ENCODE measurements at places on chromosomes 6 and 20. TPM values are rescaled to one million over a fixed set of nuclear protein-coding genes. Genes with fewer than 3 reads are reported as not detected.

DNA sequence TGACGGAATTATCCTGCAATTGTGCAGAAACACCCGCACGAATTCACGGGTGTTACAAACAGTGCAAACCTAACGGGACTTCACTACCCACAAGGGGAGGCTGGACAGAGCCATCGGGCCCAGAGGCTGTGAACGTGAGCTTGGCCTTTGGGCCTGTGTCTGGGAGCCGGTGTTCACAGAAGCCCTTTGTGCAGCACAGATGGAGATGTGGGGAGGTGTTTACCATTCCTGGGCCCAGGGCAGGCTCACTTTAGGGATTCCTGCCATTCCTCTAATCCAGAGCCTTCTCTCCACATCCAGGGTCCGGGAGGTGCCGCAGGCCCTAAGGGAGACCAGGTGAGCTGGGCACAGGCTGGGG is 15.0 kb downstream of the COL9A3 start:
- H3K36me3 ChIP-seq: no peaks in the 10 kb centered on the region
- no peak overlapping the region for H3K27ac ChIP-seq
- H3K27me3 ChIP-seq: no peaks in the 10 kb centered on the region
- no peaks in the 10 kb centered on the region for H3K4me1 ChIP-seq
- no peak for DNase-seq

DNA sequence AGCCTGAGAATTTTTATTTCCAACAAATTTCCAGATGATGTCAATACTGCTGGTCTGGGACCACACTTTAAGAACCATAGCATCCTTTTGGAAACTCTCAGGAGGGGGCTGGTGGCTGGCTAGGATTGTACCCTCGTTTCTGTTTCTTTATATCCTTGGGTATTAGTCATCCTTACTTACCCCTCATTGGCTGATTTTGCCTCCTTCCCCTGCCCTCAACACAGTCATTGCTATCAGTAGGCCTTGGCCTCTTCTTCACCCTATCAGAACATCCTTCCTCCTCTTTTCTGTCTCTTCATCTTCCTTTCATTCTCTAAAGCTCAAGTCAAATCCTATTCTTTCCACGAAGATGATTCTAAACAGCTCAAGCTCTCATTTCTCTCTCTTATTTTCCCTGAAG is 148.5 kb downstream of the ELOVL4 start:
- H3K36me3 ChIP-seq: no peaks in the 10 kb centered on the region
- no peak overlapping the region for H3K4me3 ChIP-seq
- no peaks in the 10 kb centered on the region for H3K4me1 ChIP-seq
- H3K27me3 ChIP-seq: no peaks in the 10 kb centered on the region
- DNase-seq: no peak
- no peak overlapping the region for H3K27ac ChIP-seq

GRCh38 chr6:30495993-30496392 is 6.7 kb downstream of the HLA-E start:
- peaks cover 19% of the 10 kb centered on the region for H3K36me3 ChIP-seq
- no peak for DNase-seq
- H3K27me3 ChIP-seq: no peaks in the 10 kb centered on the region

- H3K4me1 ChIP-seq: peaks cover 17% of the 10 kb centered on the region
- H3K27me3 ChIP-seq: no peaks in the 10 kb centered on the region
- DNase-seq: no peak
- H3K27ac ChIP-seq: no peak overlapping the region
Measured at GRCh38 chr6:47496935-47497579, 19.5 kb downstream of the CD2AP start.

DNA sequence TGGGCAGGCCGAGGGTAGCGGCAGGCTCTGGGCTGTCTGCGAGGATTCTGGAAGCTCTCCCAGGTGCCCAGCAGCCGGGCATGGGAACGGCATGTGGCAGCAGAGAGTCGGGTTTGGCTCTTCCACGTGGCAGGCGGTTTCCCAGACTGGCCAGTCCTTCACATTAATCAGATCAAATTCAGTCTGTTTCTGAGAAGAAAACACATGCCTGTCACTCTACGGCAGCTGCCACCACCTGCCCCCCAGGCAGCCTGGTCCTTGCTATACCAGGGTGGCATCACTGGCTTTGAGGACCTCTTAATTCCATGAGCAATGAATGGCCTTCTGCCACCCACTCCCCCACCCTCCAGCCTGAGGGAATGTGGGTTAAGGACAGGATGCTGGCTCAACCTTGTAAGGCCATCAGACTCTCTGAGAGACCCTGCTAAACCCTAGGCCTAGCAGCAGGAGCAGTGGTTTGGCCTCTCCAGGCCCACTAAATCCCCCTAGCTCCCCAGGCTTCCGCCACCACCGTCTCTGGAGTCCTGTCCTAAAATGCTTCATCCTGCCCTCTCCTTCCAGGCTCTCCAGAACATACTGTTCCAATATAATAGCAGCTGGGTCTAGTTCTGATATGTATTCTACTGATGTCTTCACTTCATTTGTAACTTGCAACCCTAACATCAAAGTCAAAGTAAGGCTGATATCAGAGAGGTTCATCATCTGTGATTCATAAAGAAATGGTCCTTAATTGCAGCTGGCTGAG is 47.8 kb downstream of the PLCG1 start:
- peak overlapping the region; percentile 41 for H3K27ac ChIP-seq
- H3K36me3 ChIP-seq: no peaks in the 10 kb centered on the region
- DNase-seq: no peak
- no peak overlapping the region for H3K4me3 ChIP-seq
- no peaks in the 10 kb centered on the region for H3K4me1 ChIP-seq
- no peaks in the 10 kb centered on the region for H3K27me3 ChIP-seq

DNA sequence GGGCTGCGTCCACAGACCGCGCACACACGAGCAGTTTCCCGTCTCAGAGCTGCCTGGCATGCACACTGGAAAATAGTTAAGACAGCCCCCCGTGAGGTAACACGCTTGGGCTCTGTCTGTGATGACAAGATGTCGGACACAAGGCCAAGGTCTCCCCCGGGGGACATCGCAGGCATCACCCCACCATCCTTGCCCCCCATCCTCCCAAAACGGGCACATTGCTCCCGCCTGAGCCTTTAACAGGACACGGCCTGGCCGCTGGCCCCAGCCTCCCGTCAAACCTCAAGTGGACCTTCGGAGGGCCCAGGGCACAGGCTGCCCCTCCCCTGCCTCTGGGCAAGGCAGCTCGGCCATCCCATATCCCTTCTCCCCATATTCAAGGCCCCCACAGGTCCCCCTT is 5.6 kb downstream of the KCNQ2 start:
- no peak overlapping the region for H3K4me3 ChIP-seq
- H3K27me3 ChIP-seq: no peaks in the 10 kb centered on the region
- H3K27ac ChIP-seq: no peak overlapping the region
- no peaks in the 10 kb centered on the region for H3K36me3 ChIP-seq

DNA sequence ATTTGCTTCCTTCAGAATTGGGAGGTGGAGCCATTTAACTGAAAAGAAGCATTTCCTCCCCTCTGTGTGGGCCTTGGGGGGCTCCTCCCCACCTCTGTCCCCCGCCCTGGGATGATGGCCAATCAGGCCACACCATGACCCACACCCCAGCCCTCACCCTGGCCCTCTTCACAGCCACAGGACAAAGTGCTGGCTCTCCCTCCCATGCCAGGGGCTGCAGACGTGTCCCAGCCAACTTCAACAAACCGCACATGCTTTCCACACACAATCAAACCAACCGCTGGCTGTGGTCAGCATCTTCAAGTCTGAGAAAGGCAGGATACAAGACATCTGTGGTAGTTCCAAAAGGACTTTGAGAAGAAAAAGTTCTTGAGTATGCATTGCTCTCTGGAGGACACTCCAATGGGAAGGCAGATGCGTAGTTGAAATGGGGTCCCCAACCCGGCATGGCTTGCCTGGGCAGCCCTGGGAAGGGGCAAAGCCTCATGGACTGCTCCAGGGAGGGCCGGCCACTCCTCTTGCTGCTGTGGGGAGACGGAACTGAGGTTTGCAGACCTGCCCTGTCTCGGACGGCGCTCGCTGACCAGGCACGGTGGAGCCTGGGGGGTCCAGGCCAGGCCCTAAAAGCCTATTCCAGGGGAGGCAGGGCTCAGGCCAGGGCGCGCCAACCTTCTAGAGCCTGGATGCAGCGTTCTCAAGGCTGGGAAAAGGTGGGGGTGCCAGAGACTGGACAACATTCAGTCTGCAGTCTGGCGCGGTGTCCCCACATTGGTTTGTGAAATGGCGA is 12.2 kb downstream of the TTLL2 start:
- H3K4me3 ChIP-seq: no peak overlapping the region
- no peaks in the 10 kb centered on the region for H3K27me3 ChIP-seq
- H3K36me3 ChIP-seq: no peaks in the 10 kb centered on the region
- no peak overlapping the region for H3K27ac ChIP-seq
- H3K4me1 ChIP-seq: no peaks in the 10 kb centered on the region

- no peaks in the 10 kb centered on the region for H3K4me1 ChIP-seq
- H3K27ac ChIP-seq: no peak overlapping the region
- no peaks in the 10 kb centered on the region for H3K27me3 ChIP-seq
- H3K36me3 ChIP-seq: peaks cover 4% of the 10 kb centered on the region
Measured at GRCh38 chr6:144753023-144753705, 468.0 kb downstream of the UTRN start.

Gene SMOC2
- total RNA-seq: 334 TPM

DNA sequence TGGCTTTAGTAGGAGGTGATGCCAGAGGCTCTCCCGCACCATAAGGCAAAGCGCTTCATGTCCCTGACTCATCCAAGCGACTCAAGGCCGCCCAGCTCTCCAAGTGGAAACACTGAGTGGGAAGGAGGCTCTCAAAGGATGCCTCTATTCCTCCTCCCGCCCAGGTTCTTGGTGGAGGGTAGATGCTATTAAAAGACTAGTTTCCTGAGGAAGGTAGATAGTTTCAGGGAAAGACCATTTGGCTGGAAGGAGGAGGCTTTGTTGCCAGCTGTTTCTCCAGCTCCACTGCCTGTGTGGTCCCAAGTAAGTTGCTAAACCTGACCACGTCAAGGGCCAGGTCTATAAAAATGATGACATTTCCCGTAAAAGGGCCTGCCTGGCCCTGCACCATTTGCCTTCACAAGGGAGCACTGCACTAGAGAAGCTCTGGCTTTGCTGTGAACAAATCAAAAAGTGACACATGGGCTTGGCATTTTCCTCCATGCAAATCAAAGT is 48.2 kb downstream of the GMDS start:
- H3K36me3 ChIP-seq: no peaks in the 10 kb centered on the region
- H3K27ac ChIP-seq: no peak overlapping the region

Gene RTF2
- total RNA-seq: 70.9 TPM

GRCh38 chr6:3139090-3139903 is 18.0 kb downstream of the TUBB2A start:
- H3K4me1 ChIP-seq: no peaks in the 10 kb centered on the region
- no peaks in the 10 kb centered on the region for H3K27me3 ChIP-seq
- H3K36me3 ChIP-seq: peaks cover 10% of the 10 kb centered on the region
- no peak overlapping the region for H3K27ac ChIP-seq
- H3K4me3 ChIP-seq: no peak overlapping the region

Gene PTK7
- total RNA-seq: 6.8 TPM

GRCh38 chr6:56532766-56533551 is 109.7 kb downstream of the DST start:
- no peak overlapping the region for H3K4me3 ChIP-seq
- no peaks in the 10 kb centered on the region for H3K27me3 ChIP-seq
- H3K4me1 ChIP-seq: peaks cover 87% of the 10 kb centered on the region
- no peak overlapping the region for H3K27ac ChIP-seq
- no peak for DNase-seq

DNA sequence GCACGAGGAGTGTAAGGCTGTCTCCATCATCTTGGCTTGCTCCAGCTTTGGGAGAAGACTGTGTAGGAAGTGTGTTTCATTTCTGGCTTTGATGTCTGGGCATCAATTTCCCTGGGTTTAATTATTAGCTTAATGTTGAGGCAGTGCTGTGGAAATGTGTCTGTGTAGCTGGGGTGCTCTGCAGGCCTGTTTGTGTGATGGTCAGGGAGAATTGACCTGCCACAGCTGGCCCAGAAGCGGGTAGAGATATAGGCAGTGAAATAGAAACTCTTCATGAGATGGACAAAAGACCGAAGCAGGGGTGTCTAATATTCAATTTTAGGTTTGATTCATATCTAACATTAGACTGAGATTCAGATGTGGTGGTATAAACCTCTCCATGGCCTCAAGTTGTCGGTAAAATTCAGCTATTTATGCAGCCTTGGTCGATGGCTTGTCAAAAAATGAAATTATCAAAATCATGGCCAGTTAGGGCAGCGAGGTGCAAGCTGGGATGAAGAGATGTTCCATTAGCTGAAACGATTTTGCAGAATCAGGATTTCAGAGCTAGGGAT is 95.3 kb upstream of the SNX9 start:
- no peaks in the 10 kb centered on the region for H3K27me3 ChIP-seq
- H3K36me3 ChIP-seq: no peaks in the 10 kb centered on the region
- no peak overlapping the region for H3K4me3 ChIP-seq
- peaks cover 10% of the 10 kb centered on the region for H3K4me1 ChIP-seq
- no peak for DNase-seq

Gene PBOV1
- total RNA-seq: not detected

DNA sequence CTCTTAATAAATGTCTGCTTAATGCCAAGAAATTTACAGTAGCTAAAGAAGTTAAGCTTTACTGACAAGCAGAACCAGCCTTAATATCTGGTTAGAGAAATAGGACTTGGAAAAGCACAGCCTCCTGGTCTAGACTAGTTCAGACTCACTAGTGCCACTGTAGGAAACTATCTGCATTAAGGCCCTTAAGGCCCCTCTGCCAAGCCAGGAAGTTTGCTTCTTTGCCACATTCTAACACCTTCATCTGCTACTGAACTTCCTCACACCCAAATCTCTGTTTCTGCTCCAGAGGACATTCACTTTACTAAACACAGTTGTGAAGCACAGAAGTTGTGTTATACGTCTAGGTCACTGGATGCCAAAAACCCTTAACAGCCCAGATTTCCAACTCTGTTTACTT is 302.8 kb downstream of the BTBD9 start:
- H3K4me3 ChIP-seq: no peak overlapping the region
- no peak overlapping the region for H3K27ac ChIP-seq
- DNase-seq: no peak
- H3K36me3 ChIP-seq: no peaks in the 10 kb centered on the region

- peaks cover 9% of the 10 kb centered on the region for H3K4me1 ChIP-seq
- H3K27ac ChIP-seq: no peak overlapping the region
- H3K27me3 ChIP-seq: no peaks in the 10 kb centered on the region
- no peaks in the 10 kb centered on the region for H3K36me3 ChIP-seq
- DNase-seq: no peak
- no peak overlapping the region for H3K4me3 ChIP-seq
Measured at GRCh38 chr6:34516391-34517324, 39.5 kb downstream of the SPDEF start.

- no peak for DNase-seq
- no peaks in the 10 kb centered on the region for H3K4me1 ChIP-seq
- no peak overlapping the region for H3K4me3 ChIP-seq
Measured at GRCh38 chr6:144619966-144620365, 334.8 kb downstream of the UTRN start.

Data from thoracic aorta (tissue), 2 donors.